ENCODE measurements at places on chromosomes 5 and 9. TPM values are rescaled to one million over a fixed set of nuclear protein-coding genes. Genes with fewer than 3 reads are reported as not detected.

DNA sequence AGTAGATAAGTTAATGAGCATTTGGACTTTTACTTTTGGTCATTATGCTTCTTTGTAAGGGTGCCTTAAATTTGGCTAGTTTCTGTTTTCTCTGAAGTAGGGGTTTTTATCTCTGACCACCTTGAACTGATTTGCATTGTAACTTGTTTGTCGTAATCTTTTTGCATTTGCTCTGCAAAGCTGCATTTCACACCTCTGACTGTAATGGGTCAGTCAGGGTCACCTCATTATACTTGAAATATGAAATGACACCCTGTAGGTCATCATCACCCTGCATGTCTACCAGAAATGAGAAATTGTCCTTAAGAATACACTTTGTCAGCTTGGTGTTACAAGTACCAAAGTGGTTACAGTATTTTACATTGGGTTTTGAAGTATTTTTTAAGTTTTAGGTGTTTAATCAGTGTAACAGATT, 74.0 kb downstream of the KCNN2 start:
- no peak for DNase-seq

GRCh38 chr9:114678795-114679194, 3.2 kb downstream of the TEX48 start:
- no peak for DNase-seq

- DNase-seq: no peak
Measured at GRCh38 chr5:24215114-24215513, 429.7 kb downstream of the CDH10 start.

- no peak for DNase-seq
Measured at GRCh38 chr5:111454198-111454622, 58.1 kb downstream of the STARD4 start.

DNA sequence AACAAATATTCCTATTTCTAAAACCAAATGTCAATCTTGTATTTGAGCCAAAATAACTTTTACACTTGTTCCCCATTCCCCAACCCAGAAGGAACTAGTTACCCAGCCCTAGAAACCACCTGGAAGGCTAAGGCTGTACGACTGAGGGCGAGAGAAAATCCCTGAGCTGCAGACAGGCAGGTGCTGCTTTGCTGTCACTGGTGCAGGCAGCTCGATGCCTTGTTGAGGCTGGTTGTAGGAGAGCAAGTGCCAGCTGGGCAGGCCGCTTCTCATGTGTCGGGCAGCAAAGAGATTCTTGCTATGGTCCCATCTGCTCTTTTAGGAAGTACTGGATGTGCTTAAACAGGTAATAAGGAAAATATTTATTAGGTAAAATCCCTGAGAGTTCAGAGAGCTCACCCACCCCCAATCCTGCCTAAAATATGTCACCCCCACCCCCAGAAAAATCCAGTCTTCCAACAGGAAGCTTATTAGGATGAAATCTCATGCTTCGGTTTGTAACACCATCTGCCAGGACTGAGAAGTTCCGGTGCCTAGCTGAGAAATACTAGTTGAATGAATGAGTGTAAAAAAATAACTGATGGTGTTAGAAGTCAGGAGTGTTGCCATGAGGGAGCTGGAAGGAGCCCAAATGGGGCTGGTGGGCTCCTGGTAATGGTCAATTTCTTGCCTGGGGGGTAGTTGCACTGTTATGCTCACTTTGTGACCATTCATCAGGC, 91.1 kb upstream of the DMRT1 start:
- DNase-seq: no peak

GRCh38 chr5:169657127-169657526, 20.1 kb downstream of the DOCK2 start:
- no peak for DNase-seq

DNA sequence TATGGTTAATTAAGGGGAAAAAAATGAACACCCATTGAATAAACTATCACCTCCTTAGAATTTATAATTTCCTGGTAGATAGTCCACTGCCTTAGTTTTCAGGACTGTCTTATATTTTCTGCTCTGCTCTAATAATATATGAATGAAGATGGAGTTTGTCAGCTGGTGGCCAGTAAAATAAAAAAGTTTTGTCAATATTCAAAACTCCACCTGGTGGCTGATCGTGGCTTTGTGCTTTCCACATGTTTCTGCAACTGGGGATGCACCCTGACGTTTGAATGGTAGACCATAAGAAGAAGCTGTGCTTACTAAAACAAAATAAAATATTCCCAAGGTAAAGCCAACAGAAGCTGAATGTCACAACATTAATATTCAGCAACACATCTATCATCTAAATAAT, 286.6 kb upstream of the IZUMO3 start:
- DNase-seq: no peak

DNA sequence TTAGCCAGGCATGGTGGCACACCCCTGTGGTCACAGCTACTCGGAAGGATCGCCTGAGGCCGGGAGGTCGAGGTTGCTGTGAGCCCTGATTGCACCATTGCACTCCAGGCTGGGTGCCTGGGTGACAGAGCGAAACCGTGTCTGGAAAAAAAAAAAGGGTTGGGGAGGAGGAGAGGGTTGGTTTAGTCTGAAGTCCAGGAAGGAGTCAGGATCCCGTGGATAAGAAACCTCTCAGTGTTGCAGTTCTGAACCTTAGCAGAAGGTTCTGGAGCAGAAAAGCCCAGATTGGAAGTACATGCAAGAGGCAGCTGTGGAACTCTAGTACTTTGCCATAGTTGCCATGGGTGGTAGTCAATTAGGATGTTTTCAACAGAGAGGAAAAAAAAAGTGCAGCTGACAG, 125.2 kb upstream of the CPEB4 start:
- peak; percentile 87 for DNase-seq

DNA sequence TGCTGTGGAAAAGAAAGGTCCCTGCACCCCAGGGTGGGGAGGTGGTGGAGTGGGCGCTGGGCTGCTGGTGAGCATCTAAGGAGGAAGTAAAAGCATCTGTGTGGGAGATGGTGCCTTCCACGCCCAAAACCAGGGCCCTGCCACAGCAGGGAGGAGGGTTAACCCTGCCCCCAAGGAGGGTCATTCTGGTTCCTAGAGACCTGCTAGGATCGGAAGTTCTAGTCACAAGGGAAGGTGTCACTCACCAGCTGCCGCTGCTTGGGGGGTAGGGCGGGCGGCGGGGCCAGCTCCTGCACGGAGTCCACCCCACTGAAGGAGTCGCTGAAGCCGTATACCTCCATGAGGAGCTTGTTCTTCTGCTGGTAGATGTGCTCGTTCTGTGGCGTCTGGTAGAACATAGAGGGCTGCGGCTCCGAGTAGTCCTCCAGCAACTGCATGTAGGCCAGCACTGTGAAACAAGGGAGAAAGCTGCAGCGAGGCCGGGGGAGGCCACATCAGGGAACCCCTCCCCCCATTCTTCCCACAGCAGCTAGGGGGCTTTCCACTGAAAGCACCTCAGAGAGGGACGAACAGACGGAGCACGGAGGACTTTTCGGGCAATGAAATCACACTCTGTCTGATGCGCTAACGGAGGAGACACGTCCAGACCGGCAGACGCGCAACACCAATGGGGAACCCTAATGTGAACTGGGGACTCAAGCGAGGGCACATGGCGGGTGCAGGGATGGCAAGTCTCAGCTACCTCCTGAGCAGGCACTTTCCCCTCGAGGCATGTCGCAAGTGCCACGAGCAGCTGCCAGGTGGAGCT, 76.4 kb downstream of the PRRT1B start:
- no peak for DNase-seq

DNA sequence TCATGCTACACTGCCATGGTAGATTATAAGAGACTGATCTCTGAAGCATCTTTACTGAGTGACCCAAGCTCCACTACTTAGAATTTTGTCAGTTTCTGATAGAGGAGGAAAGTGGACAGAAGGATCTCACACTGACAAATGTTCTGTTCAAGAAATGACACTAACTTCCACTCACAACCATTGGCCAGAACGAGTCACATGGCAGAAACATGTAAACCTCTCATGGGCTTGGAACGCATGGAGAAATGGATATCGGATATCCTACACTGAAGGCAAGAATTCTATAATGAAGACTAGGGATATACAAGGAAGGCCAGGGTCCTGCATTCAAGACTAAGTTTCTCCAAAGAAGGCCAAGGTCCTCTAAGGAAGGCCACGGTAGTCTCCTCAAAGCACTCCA, 31.1 kb downstream of the EGFLAM start:
- no peak for DNase-seq

- no peak for DNase-seq
Measured at GRCh38 chr5:17440766-17441165, 57.3 kb upstream of the TAF11L2 start.

GRCh38 chr5:90644132-90644531, 85.5 kb downstream of the ADGRV1 start:
- no peak for DNase-seq

The PCDHB4 gene
- polyA plus RNA-seq: not detected

The GDF9 gene
- polyA plus RNA-seq: 0.67 TPM

The SNCB gene
- 0.16 TPM for polyA plus RNA-seq

The MYOZ3 gene
- polyA plus RNA-seq: 1.5 TPM

The ARL14EPL gene
- polyA plus RNA-seq: 0.06 TPM

The PCDHGC3 gene
- polyA plus RNA-seq: 3.0 TPM

The EXOSC3 gene
- polyA plus RNA-seq: 11.9 TPM

All from small intestine (tissue), 16 donors.